ENCODE measurements at places on chromosomes 5 and 9. TPM values are rescaled to one million over a fixed set of nuclear protein-coding genes. Genes with fewer than 3 reads are reported as not detected.
A peak's percentile ranks its signal among the peaks of the same experiment; 100 is the strongest.

SURF1 gene
- total RNA-seq = 10.5 TPM

TRIM52 gene
- total RNA-seq = 14.1 TPM

ABLIM3 gene
- total RNA-seq = 9.8 TPM

LCN2 gene
- total RNA-seq = 1.9 TPM

FOXD4L6 gene
- total RNA-seq = not detected

CMBL gene
- 17.2 TPM for total RNA-seq

ARHGEF28 gene
- total RNA-seq = 16.9 TPM

PRR7 gene
- 0.58 TPM for total RNA-seq

SLC34A3 gene
- not detected for total RNA-seq

GFI1B gene
- total RNA-seq = 0.26 TPM

AK8 gene
- 1.0 TPM for total RNA-seq

TSPAN17 gene
- total RNA-seq = 19.3 TPM

CYSRT1 gene
- total RNA-seq = 0.42 TPM

DAB2 gene
- 167 TPM for total RNA-seq

CDKN2A gene
- 0.85 TPM for total RNA-seq

DNA sequence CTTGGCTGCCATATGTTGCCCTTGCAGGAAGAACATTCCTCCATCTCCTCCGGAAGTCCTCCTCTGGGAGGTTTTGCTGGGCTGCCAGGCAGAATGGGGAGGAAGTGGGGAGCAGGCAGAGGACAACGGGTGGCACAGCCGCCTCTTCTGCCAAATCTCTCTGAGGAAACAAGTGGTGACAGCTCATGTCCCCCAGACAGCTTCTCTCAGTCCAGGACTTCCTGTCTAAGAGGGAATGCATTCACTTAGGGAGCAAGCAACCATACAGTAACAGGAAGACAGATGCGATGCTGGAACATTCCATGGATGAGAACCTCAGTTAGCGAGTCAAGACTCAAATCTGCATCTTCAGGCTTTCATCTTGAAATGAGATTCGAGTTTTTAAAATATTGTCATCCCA, 701.0 kb downstream of the SEMA5A start:
- no peak for DNase-seq

DNA sequence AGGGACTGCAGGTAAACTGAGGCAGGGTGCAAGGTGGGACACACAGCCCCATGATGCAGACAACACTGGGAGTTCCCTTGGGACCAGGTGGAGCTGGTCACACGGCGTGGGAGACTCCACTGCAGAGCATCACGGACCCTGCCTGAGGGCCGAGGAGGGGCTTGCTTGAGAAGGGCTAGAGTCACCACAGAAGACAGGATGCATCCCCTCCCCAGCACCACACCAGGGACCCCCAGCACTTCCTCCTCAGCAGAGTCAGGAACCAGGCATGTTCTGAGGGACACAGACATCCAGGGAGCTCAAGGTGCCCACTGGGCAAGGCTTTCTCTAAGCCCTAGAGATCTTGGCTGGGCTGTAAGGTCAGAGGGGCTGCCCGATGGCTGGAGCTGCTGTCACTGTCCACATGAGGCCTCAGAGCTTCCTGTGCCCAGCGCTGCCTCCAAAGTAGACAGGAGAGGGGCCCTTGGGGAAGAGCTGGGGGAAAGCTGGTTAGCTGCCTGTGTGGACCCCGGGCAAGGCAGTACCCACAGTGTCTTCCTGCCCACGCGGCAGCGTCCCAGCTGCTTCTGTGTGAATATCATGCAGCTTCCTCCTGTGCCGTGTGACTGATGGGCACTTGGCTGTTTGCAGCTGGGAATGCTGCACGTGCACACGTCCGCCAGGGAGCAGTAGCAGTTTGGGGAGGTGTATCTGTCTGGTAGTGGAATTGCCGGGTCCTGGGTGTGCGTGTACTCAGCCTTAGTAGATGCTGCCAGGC, 176.6 kb downstream of the CACNA1B start:
- DNase-seq = no peak

DNA sequence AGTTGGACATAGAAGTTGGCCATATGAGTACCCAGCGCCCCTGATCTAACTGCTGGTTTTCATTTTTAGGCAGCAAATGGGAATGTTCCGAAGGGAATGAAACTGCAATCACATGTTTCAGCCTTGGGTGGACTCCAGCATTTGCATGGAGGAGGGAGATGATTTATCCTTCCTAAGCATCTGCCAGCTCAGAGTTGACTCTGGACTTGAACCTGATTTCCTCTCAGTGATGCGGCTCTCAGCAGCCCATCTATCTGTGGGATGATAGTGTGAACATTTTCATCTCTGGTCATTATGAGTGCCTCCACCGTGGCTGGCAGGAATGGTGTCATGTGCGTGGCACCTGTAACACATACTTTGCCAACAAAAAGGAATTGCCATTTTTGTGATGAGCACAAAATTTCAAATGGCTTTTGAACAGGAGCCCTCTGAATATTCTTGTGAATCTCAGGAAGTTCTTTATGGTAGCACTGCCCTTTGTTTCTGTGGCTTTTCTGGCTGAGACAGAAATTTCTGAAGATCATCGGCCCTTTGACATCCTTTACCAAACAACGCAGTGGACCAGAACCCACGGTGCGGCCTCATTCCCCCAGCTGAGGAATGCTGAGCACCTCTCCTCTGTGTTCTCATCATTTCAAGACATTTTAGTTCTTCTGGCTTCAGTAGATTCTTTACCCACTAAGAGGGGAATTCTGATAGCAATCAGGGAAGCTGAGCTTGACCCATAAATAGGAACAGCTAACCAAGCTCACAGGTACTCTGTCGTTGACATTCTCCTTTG, 28.5 kb downstream of the FUBP3 start:
- no peak for DNase-seq

GRCh38 chr9:97809666-97810344, 43.2 kb upstream of the FOXE1 start:
- DNase-seq = no peak

GRCh38 chr5:5932824-5933223, 445.5 kb downstream of the MED10 start:
- no peak for DNase-seq

- DNase-seq = no peak
Observed at GRCh38 chr5:78500871-78501270, 140.5 kb downstream of the SCAMP1 start.

GRCh38 chr9:124911766-124912165, 29.1 kb downstream of the GOLGA1 start:
- no peak for DNase-seq

- peak; percentile 2 for DNase-seq
Observed at GRCh38 chr5:5979377-5979760, 399.0 kb downstream of the MED10 start.

- DNase-seq = peak; percentile 49
Observed at GRCh38 chr5:72281764-72282499, 38.1 kb downstream of the MRPS27 start.

DNA sequence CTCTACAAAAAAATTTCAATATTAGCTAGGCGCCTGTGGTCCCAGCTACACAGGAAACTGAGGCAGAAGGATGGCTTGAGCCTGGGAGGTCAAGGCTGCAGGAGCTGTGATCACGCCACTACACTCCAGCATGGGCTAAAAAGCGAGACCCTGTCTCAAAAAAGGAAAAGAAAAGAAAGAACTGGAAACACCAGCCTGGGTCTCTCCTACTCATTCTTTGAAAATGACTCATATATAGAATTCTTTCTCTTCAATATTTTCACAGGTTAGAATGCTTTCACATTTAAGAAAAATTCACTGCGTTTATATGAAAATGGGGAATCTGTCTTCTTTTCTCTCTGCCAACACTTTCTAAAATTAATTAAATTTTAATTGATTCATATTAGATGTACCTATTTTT, 115.6 kb downstream of the TRPM6 start:
- no peak for DNase-seq

GRCh38 chr5:173011566-173011965, 28.0 kb downstream of the ATP6V0E1 start:
- no peak for DNase-seq

DNA sequence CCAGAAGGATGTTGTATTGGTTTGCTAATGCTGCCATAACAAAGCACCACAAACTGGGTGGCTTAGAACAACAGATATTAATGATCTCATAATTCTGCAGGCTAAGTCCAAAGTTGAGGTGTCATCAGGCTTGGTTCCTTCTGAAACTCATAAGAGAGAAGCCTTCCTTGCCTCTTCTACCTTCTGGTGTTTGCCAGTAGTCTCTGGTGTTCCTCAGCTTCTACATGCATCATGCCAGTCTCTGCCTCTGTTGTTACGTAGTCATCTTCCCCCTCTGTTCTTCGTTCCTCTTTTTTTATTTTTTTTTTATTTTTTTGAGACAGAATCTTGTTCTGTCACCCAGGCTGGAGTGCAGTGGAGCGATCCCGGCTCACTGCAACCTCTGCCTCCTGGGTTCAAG, 61.8 kb downstream of the LRRC70 start:
- no peak for DNase-seq

- DNase-seq = no peak
Observed at GRCh38 chr5:55232271-55232984, 980 bp downstream of the CCNO start.

DNA sequence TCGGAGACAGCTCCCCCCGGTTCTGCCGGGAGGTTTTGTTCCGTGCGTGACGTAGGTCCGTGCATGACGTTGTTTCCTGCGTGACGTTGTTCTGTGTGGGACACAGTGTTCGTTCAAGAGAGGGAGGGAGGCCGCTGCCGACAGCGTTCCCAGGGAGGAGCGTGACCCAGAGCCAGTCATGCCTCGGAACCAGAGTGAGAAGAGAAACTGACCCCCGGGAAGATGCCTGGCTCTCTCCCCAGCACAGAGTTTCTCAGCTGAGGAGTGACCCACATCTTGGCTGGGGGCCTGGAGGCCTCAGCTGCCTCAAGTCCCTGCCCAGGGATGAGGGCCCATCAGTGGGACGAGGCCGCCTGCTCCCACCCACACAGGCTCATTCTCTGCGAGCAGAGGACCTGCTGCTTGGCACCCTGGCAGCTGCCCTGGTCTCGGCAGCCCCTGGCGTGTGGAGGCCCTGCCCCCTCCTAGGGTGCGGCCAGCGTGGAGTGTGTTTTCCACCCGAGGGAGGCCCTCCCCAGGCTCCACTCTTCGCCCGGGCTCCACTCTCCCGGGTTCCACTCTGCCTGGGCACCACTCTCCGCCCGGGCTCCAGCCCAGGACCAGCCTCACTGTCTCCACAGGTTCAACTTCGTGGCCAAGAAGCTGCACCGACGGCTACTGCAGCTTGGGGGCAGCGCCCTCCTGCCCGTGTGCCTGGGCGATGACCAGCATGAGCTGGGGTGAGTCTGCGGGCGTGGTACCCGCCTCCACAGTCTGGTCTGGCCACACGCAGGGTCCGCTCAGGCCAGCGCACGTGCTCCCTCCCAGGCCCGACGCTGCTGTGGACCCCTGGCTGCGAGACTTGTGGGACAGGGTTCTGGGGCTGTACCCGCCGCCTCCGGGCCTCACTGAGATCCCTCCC, 7.9 kb downstream of the NDOR1 start:
- DNase-seq = no peak

DNA sequence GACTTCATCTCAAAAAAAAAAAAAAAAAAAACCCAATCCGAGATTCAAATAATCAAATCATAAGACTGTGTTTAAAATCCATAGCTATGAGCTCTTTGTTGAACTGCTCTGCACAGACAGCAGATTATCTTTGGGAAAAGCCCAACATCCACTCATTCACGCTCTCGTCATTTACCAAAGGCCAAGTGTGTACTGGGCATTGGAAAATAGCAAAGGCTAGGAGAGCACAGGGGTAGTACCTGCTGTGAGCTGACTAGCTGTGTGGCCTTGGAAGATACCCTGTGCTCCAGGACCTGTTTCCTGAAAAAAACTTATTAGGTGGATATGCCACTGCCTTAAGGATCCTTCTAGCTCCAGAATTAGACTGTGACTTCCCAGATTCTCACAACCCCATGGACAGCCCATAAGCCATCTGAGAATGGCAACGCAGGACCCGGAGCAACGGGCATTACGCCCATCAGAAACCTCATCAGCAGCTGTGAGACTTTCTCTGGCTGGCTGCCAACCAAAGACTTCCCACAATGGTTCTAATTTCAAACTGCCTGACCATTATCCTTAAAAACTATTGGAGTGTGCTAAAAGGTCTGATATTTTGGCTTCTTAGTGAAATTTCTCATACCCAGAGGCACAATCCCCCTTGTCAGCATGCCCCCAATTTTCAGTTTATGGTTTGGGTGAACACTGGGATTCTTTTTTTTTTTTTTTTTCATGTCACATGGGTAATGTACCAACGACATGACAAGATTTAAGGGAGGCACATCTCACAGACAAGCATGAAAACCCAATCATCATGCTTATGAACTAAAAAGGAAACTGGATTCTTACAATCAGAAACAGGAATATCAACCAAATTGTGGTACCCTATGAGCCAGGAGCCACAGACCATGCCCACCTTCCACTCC, 16.8 kb downstream of the SERINC5 start:
- DNase-seq = no peak

DNA sequence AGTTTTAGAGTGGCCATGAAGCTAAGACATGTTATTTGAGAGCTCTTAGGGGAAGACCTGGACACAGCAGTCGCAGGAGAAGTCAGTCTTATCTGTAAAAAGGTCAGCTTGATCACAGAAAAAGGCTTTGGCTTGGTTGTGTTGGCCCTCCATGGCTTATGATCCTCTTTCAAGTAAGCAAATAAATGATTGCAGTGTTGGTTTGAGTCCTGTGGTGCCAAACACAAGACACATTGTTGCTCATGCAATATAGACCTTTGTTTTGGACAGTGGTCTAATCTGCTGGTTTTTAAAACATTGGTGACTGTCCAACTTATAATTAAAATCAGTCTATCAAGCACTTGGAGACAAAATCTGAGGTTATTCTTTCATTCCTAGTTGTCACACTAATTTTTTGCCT, 54.0 kb downstream of the DOCK8 start:
- no peak for DNase-seq

DNA sequence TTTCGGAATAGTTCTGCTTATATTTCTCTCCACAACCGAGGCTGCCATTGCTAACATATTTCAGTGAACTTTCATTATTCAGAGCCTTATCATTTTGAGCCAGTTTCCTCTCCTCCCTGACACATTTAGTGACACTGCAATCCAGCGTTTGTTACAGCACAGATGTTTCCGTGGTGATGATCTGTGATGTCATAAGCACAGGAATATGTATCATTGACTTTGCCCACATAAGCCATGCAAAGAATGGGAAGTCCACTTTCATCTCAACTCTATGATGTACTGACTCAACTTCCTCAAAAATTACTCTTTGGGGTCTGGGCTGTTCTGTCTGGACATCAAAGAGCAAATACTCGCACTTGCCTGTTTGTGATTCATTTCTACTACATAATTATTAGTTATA, 291.8 kb downstream of the EBF1 start:
- DNase-seq = no peak

- DNase-seq = no peak
Observed at GRCh38 chr9:93053781-93054331, 4.6 kb upstream of the SUSD3 start.

DNA sequence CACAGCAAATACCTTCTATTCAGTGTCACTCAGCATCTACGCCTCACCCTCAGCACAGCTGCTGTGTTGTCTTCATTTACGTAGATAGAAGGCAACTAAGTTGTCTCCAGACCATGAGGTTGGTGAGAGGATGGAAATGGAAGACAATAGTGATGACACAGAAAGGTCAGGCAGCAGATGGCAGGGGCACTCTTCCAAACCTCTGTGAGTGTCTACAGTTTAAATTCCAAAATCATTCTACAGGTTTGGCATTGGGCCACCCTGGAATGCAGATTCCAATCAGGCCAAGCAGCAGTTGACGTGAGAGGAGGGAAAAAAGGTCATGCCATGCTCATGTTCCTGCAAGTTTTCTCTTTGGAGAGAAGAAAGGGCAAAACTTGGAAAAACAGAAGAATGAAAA, 68.7 kb upstream of the ADAMTSL1 start:
- DNase-seq = no peak

Measured in urinary bladder (tissue), 4 donors.